ENCODE measurements at places on chromosomes 2 and 18. TPM values are rescaled to one million over a fixed set of nuclear protein-coding genes. Genes with fewer than 3 reads are reported as not detected.

Gene CDH19
- 0.39 TPM for polyA plus RNA-seq

Gene CD28
- 1.6 TPM for polyA plus RNA-seq

Gene STARD6
- 0.27 TPM for polyA plus RNA-seq

Gene ARHGEF4
- 8.3 TPM for polyA plus RNA-seq

Gene ZNF396
- polyA plus RNA-seq, result 6.2 TPM

Gene CPLX4
- polyA plus RNA-seq, result 0.19 TPM

Gene SIX3
- not detected for polyA plus RNA-seq

Gene RAB27B
- polyA plus RNA-seq, result 4.4 TPM

Gene ASNSD1
- polyA plus RNA-seq, result 53.6 TPM

Gene CCDC74B
- 18.3 TPM for polyA plus RNA-seq

Gene GREB1
- 17.4 TPM for polyA plus RNA-seq

- DNase-seq, result no peak
These were observed 1008.6 kb downstream of the TSN start for GRCh38 chr2:122764014-122764413.

DNA sequence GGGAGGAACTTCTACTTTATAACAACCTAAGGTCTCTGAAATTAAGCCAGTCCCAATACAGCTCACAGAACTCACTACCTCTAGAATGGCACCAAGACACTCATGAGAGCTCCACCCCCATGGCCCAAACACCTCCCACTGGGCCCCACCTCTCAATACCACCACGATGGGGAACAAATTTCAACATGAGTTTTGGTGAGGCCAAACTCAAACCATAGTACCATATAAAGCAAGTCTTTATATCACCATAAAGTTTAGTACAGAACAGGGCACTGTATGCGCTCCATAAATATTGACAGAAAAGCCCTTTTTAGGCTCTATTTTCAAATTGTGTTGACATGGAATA is 3.3 kb downstream of the AFG3L2 start:
- DNase-seq, result no peak

- no peak for DNase-seq
These were observed 9.2 kb downstream of the D2HGDH start for GRCh38 chr2:241743620-241744019.

- DNase-seq, result no peak
These were observed 23.7 kb downstream of the TIMM21 start for GRCh38 chr18:74171910-74172606.

GRCh38 chr2:234027641-234028040 is 22.9 kb upstream of the SPP2 start:
- no peak for DNase-seq

GRCh38 chr2:126616606-126617069 is 39.3 kb upstream of the GYPC start:
- no peak for DNase-seq

DNA sequence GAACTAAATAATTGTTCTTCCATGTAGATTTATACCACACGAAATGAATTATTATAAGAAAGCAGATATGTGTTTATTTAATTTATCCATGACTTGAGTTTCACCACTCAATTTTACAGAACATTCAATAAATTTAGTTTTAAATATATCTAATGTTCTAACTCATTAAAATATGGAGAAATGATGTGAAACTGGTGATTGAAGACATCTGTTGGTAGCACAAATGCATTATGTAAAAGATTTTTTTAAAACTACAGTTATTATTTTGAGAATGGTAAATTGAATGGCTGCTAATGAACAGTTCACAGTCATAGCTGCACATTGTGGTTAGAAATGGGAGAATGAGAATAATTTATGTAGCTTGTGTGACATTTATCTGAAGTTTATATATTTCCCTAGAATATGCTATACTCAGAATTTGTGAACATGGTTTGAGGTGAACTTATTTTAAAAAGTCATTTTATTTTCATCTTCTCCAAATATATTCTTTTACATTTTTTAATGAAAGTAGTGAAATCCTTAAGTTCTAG is 203.5 kb downstream of the DPP4 start:
- no peak for DNase-seq

DNA sequence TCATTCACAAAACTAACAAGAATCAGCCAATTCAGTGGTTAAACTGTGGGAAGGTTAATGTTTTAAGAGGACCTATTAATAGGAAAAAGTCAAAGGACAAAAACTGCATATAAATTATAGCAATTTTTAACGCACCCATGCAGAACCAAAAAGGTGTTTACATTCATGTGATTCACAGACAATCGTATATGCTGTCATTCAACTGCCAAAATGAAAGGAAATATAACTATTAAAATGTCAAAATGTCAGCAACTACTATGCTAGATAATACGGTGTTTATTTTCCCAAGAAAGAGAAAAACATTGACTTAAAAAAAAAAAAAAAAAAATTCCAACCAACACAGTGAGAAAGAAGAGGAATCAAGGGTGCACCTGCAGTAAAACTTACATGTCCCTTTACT is 48.5 kb downstream of the DYM start:
- no peak for DNase-seq

GRCh38 chr2:158502974-158503373 is 46.2 kb downstream of the PKP4 start:
- no peak for DNase-seq

GRCh38 chr2:95020275-95021022 is 5.1 kb upstream of the MAL start:
- DNase-seq, result no peak

- no peak for DNase-seq
These were observed 51.9 kb downstream of the PTPRM start for GRCh38 chr18:7618891-7619442.

DNA sequence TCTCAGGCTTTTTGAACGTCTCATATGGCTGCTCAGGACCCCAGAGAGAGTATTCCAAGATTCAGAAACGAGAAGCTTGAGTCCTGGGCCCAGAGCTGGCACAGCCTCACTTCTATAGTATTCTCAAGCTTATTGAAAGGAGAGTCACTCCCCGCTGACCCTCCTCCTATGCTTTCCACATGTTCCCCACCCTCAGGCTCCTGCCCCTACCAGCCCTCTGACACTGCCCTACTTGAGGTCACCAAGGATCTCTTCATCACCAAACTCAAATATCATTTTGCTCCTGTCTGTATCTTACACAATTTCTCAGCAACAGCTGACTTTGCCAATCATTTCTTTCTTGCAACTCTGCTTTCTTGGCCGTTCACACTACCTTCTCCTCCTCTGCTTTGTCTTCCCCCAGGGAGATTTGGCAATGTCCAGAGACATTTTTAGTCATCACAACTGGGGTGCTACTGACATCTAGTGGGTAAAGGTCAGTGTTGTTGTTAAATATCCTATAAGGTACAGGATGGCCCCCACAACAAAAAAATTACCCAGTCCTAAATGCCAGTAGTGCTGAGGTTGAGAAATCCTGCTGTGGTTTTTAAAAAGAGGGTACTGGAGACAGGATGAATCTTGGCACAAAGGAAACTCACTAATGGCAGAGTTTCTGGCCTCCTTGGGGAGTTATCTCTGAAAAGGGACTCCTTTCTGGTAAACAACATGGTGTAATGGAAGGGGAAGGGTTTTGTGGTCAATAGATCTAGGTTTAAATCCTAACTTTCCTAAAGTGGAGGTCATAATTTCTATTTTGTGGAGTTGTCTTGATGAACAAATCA is 26.9 kb upstream of the INSIG2 start:
- no peak for DNase-seq

- DNase-seq, result no peak
These were observed 148.5 kb downstream of the MYT1L start for GRCh38 chr2:2182551-2183071.

GRCh38 chr2:233234264-233234663 is 17.2 kb upstream of the ATG16L1 start:
- no peak for DNase-seq

GRCh38 chr2:128986026-128986715 is 667.5 kb upstream of the HS6ST1 start:
- no peak for DNase-seq

- DNase-seq, result no peak
These were observed 170.1 kb upstream of the UNC80 start for GRCh38 chr2:209601497-209601896.

GRCh38 chr2:158797963-158798700 is 3.0 kb downstream of the DAPL1 start:
- DNase-seq, result no peak

GRCh38 chr2:29777161-29777560 is 144.2 kb downstream of the ALK start:
- no peak for DNase-seq

DNA sequence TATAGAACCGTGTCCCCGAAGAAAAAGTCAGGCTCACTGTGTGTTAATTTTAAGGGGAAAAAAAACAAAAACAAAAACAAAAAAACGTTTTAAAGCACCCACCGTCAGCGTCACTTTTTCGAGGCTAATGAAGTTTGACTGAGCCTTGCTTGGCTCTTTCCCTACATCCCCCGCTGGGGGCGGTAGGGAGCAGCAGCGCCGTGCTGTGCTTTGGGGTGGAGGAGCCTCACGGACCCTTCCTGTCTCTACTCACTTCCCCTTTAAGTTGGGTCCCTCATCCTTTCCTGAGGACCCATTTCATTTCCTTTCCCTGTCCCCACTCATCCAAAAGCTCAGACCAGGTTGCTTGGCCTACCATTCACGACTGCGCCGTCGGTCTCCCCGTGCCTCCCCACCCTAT is 82.8 kb upstream of the RPL31 start:
- DNase-seq, result no peak

DNA sequence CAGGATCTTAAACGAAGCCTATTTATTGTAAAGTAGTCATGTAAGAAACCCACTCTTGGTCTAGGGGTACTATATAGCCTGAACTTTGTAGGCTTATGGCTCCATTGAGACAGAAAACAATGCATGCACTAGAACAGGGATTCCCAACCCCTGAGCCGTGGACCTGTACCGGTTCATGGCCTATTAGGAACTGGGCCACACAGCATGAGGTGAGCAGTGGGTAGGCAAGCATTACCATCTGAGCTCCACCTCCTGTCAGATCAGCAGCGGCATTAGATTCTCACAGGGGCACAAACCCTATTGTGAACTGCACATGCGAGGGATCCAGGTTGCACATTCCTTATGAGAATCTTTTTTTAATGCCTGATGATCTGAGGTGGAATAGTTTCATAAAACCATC is 59.2 kb downstream of the ROCK1 start:
- DNase-seq, result no peak

DNA sequence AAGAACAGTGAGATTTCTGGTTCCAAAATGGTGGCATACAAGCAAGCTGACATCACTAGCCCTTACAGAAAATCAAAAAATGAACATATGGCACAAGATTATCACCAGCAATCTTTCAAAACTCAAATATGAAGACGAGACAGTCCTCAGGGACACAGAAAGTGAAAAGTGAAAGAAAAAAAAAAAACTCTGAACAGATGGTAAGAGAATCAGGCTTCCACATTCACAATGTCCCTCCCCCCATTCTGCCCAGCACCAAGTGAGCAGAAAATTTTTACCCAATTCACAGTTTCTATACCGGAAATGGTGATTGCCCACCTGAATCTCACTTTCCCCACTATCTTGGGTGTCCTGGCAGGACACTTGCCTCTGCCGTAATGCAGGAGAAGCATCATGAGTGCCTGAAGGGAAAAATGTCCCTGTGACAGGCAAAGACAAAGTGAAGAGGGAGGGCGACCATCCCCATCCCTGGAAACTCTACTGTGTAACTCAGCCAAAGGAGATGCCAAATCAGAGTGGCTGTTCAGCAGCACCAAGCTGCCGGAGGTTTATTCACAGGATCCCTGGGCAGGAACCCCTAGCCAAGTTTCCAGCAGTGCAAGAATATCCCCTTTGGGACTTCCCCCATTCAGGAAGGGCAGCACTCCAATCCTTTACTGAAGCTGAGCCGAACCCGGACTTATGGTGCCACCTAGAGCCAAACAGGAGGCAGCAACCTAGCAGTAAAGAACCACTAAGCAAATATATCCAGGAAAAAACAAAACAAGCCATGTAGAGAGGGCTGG is 312.2 kb downstream of the LRATD1 start:
- DNase-seq, result no peak

DNA sequence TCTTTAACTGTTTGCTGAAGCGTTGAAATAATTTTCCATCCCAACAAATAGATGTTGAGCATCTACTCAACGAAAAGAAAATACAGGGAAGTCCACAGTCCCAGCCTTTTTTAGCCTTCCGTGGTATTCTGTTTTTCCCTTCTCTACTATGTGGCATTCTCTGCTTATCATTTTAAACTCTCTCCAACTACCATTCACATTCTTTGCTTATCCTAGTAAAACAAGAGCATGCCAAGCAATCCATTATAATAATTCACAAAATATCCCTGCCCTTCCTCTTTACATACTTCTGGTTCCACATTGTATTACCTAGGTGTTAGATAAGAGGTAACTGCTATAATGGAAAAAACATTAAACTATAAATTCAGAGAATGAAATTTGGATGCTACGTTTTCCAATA is 1.6 kb upstream of the SESTD1 start:
- no peak for DNase-seq

DNA sequence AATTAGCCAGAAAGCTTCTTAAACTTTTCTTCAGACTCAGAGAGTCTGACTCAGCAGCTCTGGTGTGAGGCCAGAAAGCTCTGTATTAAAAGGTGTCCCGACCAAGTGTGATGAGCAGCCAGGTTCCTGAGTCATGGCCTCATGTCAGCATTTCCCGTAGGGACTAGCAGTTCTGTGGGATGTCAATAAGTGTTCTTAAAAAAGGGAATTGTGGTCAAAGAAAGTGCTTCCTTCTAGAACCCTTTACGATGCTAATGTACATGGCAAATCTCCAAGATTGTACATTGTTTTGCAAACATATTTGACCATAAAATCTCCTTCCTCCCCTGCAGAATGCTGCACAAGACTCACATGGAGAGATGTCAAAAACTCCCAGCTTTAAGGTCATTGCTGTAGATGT is 80.1 kb downstream of the PLA2R1 start:
- no peak for DNase-seq

- no peak for DNase-seq
These were observed 942 bp upstream of the CETN1 start for GRCh38 chr18:579238-579637.

GRCh38 chr2:175872721-175873120 is 129.3 kb downstream of the LNPK start:
- DNase-seq, result no peak

DNA sequence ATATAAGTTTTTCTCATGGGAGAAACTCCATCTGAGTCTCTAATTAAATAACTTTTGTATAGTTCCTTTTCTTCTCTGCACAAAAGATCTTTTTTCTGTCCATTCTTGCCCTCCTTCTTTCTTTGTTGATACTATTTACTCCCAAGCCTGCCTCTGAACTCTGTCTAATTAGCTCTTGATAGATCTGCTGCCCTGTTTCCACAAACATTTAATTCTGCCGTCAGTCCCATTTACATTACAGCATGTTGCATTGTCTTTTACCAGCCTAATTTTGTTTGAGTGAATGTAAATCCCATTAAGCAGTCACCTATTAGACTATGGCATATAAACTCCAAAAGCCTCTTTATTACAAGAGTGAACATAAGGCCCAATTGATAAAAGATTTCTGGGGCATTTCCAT is 254.4 kb downstream of the ERBB4 start:
- DNase-seq, result no peak

- no peak for DNase-seq
These were observed 47.5 kb upstream of the ZNF397 start for GRCh38 chr18:35193316-35193715.

- DNase-seq, result no peak
These were observed 47.3 kb downstream of the C2orf42 start for GRCh38 chr2:70143314-70144150.

- DNase-seq, result no peak
These were observed 8.7 kb downstream of the NXPH2 start for GRCh38 chr2:138771534-138771933.
